ENCODE measurements at places on chromosomes 12 and 14. TPM values are rescaled to one million over a fixed set of nuclear protein-coding genes. Genes with fewer than 3 reads are reported as not detected.
A peak's percentile ranks its signal among the peaks of the same experiment; 100 is the strongest.

DNA sequence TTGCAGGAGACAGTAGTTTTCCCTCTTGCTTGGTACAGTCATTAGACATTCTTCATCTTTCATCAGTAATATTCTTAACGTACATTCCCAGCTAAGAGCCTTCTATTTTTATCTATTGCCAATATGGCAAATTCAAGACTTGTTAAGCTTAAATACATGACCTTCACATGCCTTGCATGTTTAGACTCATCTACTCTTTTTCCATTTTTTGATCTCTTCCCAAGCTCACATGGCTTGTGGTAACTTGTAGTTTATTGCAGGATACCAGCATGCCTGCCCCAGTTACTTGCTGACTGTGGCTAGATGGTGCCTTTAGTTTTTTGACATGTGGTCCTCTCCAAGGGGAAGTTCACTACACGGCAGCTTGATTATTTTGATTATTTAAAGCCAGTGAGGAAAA, 729.0 kb downstream of the SLC6A15 start:
- no peaks in the 10 kb centered on the region for H3K27me3 ChIP-seq
- no peaks in the 10 kb centered on the region for H3K4me1 ChIP-seq
- DNase-seq, result no peak
- H3K27ac ChIP-seq, result no peak overlapping the region
- no peaks in the 10 kb centered on the region for H3K36me3 ChIP-seq

DNA sequence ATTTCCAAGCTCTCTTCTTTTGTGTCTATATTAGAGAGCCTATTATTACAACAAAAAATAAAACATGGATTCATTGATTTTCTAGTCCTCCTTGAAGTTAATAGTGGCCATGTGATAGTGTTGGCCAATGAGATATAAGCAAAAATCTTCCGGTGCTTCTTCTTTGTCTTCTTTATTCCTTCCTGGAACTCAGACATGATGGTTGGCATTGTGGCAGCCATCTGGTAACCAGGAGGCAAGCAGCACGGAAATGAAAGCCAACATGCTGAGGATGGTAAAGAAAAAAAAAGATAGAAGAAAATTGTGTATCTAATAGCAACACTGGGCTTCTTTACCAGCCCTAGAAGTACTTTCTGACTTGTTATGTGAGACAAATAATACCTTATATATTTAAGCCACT, 50.8 kb upstream of the SEL1L start:
- H3K36me3 ChIP-seq, result no peaks in the 10 kb centered on the region
- H3K4me3 ChIP-seq, result no peak overlapping the region
- no peaks in the 10 kb centered on the region for H3K27me3 ChIP-seq
- H3K27ac ChIP-seq, result no peak overlapping the region

GRCh38 chr12:132178801-132179401, 34.6 kb downstream of the NOC4L start:
- H3K27ac ChIP-seq, result no peak overlapping the region
- no peak overlapping the region for H3K4me3 ChIP-seq
- H3K36me3 ChIP-seq, result no peaks in the 10 kb centered on the region
- no peaks in the 10 kb centered on the region for H3K4me1 ChIP-seq
- no peak for DNase-seq
- H3K27me3 ChIP-seq, result peaks cover 60% of the 10 kb centered on the region

DNA sequence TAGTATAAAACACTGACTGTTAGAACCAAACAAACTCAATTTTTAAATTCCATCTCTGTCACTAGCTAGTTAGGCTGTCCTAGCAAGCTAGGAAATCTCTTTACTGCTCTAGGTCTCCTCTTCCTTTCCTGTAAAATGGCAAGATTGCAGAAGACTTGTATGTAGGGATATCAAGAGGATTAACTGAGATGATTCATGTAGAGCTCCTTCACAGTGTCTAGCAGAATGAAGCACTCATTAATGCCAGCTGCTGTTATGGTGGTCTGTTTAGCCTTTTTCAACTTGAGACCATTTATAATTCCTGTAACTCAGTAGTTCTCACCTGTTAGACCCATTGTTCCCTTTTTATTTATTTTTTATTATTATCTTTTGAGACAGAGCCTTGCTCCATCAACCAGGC, 67.8 kb upstream of the KCNH3 start:
- no peak overlapping the region for H3K4me3 ChIP-seq
- no peaks in the 10 kb centered on the region for H3K4me1 ChIP-seq

DNA sequence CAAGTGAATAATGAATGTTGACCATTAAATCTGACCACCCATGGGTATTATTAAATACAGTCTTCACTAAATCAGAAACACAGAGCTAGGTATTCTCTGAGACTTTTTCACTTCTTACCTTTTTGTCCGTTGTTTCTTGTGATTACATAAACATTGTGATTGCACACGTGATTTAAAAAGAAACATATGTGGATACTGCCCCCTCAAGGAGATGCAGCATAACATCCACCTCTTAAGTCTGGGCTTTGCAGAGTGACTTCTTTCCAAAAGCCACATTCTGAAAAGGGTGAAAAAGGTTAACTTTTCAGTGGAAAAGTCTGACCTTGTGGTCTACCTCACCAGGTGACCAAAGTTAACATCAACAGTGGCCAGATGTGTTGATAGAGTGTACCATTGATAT, 185.5 kb upstream of the FAR2 start:
- no peaks in the 10 kb centered on the region for H3K27me3 ChIP-seq
- H3K4me1 ChIP-seq, result peaks cover 11% of the 10 kb centered on the region
- no peaks in the 10 kb centered on the region for H3K36me3 ChIP-seq
- DNase-seq, result no peak
- no peak overlapping the region for H3K27ac ChIP-seq
- H3K4me3 ChIP-seq, result no peak overlapping the region

DNA sequence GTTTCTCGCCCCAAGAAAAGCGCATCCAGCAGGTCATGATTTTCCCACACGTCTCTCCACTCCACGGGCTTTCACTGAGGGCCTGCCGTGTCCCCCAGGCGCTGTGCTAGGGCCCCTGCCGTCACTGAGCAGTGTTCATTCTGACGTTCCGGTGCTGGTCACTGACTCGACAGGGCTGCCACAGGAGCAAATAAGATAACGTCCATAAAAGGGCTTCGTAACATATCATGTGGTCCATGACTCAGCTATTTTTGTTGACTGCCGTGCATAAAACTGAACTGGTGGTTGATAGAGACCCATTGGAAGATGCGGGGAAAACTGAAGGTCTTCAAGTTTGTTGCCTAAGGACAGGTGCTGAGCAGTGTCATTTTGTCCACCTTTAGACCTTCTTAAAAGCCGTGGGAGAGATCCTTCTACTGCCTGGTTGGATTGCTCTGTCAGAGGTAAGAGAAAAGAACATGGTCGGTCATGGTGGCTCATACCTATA, 46.3 kb downstream of the ADGRD1 start:
- H3K4me3 ChIP-seq, result no peak overlapping the region

GRCh38 chr12:94128280-94128679, 20.1 kb upstream of the PLXNC1 start:
- H3K27ac ChIP-seq, result no peak overlapping the region
- no peak for DNase-seq
- no peak overlapping the region for H3K4me3 ChIP-seq
- H3K4me1 ChIP-seq, result no peaks in the 10 kb centered on the region
- H3K36me3 ChIP-seq, result no peaks in the 10 kb centered on the region

DNA sequence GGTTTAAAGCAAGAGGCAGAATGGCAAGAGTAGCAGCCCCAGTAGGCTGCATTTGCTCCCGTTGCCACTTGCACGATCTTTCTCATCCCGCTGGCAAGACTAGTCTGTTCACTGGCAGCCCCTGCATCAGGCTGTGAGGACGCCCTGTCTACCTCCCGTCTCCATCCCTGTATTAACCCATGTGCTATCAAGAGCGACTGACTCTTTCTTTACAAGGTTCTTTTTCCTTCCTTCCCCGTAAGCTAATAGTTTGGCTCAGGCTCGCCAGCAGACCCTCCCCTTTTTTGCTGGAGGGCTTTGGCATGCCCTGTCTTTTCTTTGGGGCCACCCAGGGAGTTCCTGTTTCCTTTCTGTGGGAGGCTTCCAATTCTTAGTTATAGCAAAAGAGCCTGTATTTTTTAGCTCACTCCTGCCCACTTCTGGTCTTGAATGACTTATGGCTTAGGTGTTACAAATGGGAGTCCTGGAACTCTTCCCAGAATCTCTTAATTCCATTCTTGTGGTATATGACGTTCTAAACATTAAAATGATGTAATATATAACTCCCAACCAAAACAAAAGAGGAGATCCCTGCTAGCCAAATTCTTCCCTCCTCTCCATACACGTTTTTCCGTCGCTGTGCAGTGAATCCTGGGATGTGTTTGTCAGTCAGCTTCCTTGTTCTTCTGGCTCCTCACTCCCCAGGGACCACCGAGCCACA, 149.0 kb downstream of the PRKCH start:
- H3K36me3 ChIP-seq, result no peaks in the 10 kb centered on the region
- H3K27ac ChIP-seq, result peak overlapping the region; percentile 67
- peaks cover 11% of the 10 kb centered on the region for H3K27me3 ChIP-seq
- no peak overlapping the region for H3K4me3 ChIP-seq

GRCh38 chr14:75972801-75973421, 8.9 kb downstream of the TGFB3 start:
- no peak overlapping the region for H3K4me3 ChIP-seq
- H3K36me3 ChIP-seq, result peaks cover 25% of the 10 kb centered on the region
- no peak for DNase-seq
- no peaks in the 10 kb centered on the region for H3K27me3 ChIP-seq
- H3K4me1 ChIP-seq, result peaks cover 7% of the 10 kb centered on the region

GRCh38 chr14:71403656-71404055, 496.4 kb downstream of the PCNX1 start:
- H3K27me3 ChIP-seq, result no peaks in the 10 kb centered on the region
- H3K4me1 ChIP-seq, result peaks cover 3% of the 10 kb centered on the region
- H3K27ac ChIP-seq, result no peak overlapping the region

Gene MYH6
- total RNA-seq, result not detected

Gene IFT43
- total RNA-seq, result 56.6 TPM

Gene NGB
- total RNA-seq, result 10.0 TPM

Gene ITPK1
- total RNA-seq, result 68.8 TPM

Gene SERPINA10
- total RNA-seq, result not detected

All from sigmoid colon (tissue), 7 donors.